Upper lobe of right lung (tissue), 1 donor: ENCODE measurements at places on chromosomes 1 and 21.

DNA sequence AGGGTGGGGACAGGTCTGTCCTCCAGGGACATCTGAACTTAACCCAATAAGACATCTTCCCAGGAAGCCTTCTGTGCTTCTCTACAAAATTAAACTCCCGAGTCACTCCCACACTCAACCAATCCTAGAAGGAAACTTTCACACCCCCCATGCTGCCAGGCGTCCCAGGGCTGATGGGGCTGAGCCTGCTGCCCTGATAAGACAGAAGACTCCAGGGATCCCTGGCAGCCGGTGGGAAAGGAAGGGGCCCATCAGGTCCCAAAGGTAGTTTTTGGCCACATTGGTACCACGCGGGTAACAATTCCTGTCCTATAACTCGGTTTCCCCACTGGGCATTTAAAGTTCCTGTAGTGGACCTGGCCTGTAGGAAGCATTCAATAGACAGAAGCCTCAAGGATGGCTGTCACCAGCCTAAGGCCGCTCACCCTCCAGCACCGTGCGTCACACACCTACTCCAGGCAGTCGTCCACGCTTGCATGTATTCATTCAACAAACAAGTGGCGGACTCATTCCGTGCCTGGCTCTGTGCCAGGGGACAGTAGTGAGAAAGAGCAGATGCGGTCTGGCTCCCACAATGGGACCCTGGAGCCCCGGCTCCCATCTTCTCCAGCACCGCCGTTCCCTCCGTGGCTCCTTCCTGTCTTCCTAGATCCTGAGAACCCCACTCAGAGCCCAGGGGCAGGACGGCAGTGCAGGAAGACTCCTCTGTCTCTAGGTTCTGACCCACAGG, 465.2 kb downstream of the NPHP4 start:
- peaks cover 8% of the 10 kb centered on the region for H3K27me3 ChIP-seq
- H3K4me1 ChIP-seq, result no peaks in the 10 kb centered on the region
- H3K4me3 ChIP-seq, result no peak overlapping the region
- DNase-seq, result no peak
- H3K36me3 ChIP-seq, result no peaks in the 10 kb centered on the region

DNA sequence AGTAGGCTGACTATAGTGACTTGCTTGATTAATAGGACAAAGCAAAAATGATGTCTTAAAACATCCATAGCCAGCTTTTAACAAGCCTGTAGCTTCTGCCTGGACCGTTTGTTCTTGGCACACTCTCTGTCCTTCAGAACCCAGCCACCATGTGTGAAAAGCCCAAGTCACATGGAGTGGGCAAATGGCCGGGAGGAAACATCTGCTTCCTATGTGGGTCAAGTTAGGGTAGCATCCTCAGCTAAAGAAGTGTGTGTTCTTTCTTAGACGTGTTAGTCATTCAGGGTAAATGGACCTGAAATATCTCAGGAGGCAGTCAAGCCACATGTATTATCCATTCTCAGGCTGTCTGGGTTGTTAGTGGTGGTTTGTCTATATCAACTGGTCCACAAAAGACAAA, 23.4 kb downstream of the RD3 start:
- no peak overlapping the region for H3K4me3 ChIP-seq
- peaks cover 9% of the 10 kb centered on the region for H3K4me1 ChIP-seq
- H3K36me3 ChIP-seq, result no peaks in the 10 kb centered on the region
- DNase-seq, result no peak
- H3K27ac ChIP-seq, result no peak overlapping the region

DNA sequence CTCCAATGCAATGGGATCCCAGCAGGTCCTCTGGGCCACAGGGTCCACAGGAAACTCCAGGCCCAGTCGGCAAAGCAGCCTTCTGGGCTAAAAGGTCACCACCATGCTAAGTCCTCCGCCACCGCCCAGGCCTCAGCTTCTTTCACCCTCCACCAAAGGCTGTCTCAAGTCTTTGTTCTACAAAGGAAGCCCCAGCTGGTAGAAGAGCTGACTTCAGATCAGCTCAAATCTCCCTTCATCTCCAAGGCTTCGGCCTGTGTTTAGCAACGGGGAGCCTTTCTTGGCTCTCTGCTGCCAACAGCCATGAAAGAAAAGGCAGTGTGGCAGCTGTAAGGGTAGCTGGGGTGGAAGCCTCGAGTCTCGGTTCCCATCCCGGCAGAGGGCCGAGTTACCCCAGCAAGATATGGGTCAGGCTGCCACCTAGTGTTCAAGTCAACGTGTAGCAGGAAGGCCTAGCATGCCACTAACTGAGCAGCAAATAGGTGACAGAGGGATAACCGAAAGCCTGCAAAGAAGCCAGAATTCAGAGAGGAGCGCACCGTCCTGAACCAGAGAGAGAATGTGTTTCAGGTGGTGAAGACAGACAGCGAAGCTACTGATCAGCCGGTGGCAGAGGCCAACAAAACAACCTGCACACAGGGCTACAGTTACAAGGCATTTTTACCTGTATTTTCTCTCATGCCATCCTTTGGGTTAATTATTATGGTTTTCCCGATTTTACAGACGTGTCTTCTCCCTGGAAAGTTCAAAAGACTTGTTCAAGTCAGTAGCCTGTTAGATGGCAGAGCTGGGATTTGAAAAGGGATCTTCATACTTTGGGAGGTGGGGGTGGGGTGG, 26.8 kb upstream of the CRNN start:
- no peaks in the 10 kb centered on the region for H3K36me3 ChIP-seq
- DNase-seq, result peak; percentile 75
- H3K27me3 ChIP-seq, result peaks cover 10% of the 10 kb centered on the region
- H3K4me1 ChIP-seq, result no peaks in the 10 kb centered on the region

DNA sequence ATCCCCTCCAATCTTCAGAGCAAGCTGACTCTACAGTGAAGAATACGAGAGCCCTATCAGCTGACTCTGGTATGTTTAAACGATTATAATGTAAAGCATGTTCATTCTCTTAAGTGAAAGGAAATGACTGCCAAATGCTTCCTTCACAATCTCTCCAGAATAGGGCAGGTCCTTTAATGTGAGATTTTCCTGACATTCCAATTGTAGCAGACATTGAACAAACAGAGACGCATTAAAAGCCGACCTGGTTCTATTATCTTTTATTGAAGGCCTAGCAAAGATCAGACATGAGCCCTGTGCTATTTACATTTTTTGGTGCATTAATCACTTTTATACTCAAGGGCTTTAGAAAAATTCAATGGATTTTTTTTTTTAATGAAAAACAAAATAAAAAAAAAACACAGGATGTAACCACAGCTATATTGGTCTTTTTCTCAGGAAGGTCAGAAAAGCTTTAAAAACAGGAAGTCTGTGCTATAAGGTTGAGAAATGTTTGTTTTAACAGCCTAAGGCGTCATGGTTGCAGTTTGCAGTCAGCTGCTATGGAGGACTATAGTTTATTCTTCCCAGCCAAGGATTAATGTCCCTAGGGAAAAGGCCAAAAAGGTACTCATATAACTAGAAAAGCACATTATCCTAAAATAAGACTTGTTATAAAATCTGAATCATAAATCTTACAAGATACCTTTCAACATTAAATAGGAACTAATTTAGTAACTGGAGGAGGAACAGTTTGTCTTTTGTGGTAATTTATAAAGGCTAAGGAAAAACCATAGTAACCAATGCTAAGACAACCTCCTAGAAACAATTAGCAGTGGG, 104.8 kb downstream of the RERE start:
- no peaks in the 10 kb centered on the region for H3K27me3 ChIP-seq
- DNase-seq, result no peak
- H3K36me3 ChIP-seq, result no peaks in the 10 kb centered on the region
- peaks cover 41% of the 10 kb centered on the region for H3K4me1 ChIP-seq
- H3K27ac ChIP-seq, result peak overlapping the region; percentile 73
- peak overlapping the region; percentile 18 for H3K4me3 ChIP-seq

GRCh38 chr1:41795205-41795762, 123.4 kb downstream of the HIVEP3 start:
- no peaks in the 10 kb centered on the region for H3K27me3 ChIP-seq
- peaks cover 11% of the 10 kb centered on the region for H3K4me1 ChIP-seq
- H3K4me3 ChIP-seq, result no peak overlapping the region
- no peak overlapping the region for H3K27ac ChIP-seq

- no peaks in the 10 kb centered on the region for H3K27me3 ChIP-seq
- H3K4me1 ChIP-seq, result no peaks in the 10 kb centered on the region
- H3K4me3 ChIP-seq, result no peak overlapping the region
- H3K27ac ChIP-seq, result no peak overlapping the region
Measured at GRCh38 chr1:242411901-242412300, 112.6 kb downstream of the PLD5 start.

DNA sequence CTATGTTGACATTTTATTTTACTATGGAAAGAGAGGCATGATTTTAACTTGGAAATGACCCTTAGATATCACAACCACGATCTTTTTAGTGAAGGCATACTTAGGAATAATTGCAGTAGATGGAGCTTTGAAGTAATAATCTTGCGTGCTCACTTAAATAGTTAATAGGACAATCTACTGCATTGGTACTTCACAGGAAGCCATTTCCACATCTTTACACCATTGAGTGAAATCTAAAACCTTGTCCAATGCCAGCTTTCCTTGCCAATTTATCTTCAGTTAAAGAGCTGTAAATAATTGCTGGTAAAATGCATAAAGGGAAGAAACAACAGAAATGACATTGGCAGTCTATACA, 586.3 kb downstream of the ADGRL2 start:
- H3K36me3 ChIP-seq, result no peaks in the 10 kb centered on the region
- H3K27me3 ChIP-seq, result no peaks in the 10 kb centered on the region
- no peak overlapping the region for H3K27ac ChIP-seq
- H3K4me1 ChIP-seq, result no peaks in the 10 kb centered on the region
- DNase-seq, result no peak

- H3K4me1 ChIP-seq, result peaks cover 14% of the 10 kb centered on the region
- no peak overlapping the region for H3K4me3 ChIP-seq
- no peaks in the 10 kb centered on the region for H3K36me3 ChIP-seq
- DNase-seq, result no peak
- no peak overlapping the region for H3K27ac ChIP-seq
- H3K27me3 ChIP-seq, result no peaks in the 10 kb centered on the region
Measured at GRCh38 chr1:32746130-32746529, 43.6 kb upstream of the SYNC start.

- H3K4me3 ChIP-seq, result no peak overlapping the region
- no peaks in the 10 kb centered on the region for H3K36me3 ChIP-seq
- H3K27me3 ChIP-seq, result no peaks in the 10 kb centered on the region
Measured at GRCh38 chr1:165914136-165914798, 86.9 kb downstream of the UCK2 start.

DNA sequence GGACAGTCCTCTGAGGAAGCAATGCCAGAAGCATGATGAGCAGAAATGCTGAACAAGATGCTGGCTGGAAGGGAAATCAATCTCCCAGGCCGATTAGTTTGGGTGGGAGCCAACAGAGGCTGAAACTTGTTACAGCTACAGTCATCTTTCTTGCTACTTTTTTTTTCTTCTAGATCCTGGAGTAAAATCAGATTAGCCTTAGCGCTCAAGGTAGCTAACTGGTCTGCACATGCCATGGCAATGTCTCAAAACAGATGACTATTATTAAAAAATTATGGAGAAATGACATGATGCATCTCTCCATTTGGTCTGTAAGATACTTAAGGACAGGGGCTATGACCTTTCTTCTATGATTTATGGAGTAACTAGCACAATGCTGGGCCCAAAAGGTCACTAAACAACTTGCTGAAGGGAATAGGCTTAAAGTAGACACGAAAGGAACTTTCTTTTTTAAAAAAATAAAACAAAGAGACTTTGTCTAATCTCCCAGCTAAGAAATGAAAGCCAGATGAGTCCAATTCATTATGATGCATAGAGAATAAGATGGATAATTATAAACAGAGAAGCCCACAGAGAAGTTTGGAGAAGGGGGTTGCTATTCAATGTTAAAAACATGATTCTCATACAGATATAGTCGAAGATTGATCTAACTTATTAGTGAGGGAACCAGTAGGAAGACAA, 42.5 kb downstream of the UTP25 start:
- no peaks in the 10 kb centered on the region for H3K36me3 ChIP-seq
- H3K27me3 ChIP-seq, result peaks cover 11% of the 10 kb centered on the region
- no peak for DNase-seq

- no peaks in the 10 kb centered on the region for H3K27me3 ChIP-seq
- peaks cover 25% of the 10 kb centered on the region for H3K4me1 ChIP-seq
- peaks cover 7% of the 10 kb centered on the region for H3K36me3 ChIP-seq
- no peak overlapping the region for H3K27ac ChIP-seq
Measured at GRCh38 chr1:205805082-205805711, 7.8 kb downstream of the SLC41A1 start.

DNA sequence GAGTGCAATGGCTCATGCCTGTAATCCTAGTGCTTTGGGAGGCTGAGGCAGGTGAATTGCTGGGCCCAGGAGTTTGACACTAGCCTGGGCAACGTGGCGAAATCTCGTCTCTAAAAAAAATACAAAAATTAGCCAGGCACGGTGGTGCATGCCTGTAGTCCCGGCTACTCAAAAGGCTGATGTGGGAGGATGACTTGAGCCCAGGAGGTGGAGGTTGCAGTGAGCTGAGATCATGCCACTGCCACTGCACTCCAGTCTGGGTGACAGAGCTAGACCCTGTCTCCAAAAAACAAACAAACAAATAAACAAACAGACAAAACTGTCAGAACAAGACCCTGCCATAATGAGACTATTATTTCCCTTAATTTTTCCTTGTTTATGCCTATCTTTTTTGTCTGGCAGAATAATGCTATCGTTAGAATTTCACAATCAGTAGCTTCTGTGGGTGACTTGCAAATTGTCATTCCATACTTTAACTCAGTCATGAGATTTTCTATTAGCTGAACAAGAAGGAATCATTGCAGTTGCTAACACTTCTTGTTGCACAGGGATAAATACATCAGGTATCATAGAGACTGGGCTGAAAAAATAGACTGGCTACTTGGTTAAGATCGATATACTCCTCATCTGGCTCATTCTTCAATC, 7.5 kb upstream of the THEM4 start:
- no peaks in the 10 kb centered on the region for H3K4me1 ChIP-seq
- no peak overlapping the region for H3K4me3 ChIP-seq
- no peak for DNase-seq
- no peak overlapping the region for H3K27ac ChIP-seq

DNA sequence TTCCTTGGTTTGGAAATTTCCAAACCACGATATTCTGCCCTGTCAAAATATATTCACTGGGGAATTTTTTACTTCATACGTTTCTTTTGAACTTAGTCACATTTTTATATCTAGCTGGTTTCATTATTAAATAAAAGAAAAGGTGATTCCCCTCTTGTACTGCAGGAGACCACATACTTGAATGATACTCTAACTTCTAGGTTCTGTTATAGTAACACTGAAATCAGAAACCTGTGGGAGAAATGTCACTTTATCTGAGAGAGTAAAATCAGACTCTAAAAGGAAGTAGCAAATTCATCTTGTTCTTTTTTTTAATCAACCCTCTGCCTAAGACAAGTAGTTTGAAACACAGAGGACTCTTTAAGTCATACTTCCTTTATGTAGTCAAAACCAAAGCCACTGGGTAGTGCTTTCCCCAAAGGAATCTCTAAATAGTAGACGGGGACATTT, 34.4 kb downstream of the MRPL39 start:
- H3K36me3 ChIP-seq, result no peaks in the 10 kb centered on the region
- no peak overlapping the region for H3K4me3 ChIP-seq
- H3K27me3 ChIP-seq, result no peaks in the 10 kb centered on the region
- no peak for DNase-seq
- H3K4me1 ChIP-seq, result peaks cover 5% of the 10 kb centered on the region

DNA sequence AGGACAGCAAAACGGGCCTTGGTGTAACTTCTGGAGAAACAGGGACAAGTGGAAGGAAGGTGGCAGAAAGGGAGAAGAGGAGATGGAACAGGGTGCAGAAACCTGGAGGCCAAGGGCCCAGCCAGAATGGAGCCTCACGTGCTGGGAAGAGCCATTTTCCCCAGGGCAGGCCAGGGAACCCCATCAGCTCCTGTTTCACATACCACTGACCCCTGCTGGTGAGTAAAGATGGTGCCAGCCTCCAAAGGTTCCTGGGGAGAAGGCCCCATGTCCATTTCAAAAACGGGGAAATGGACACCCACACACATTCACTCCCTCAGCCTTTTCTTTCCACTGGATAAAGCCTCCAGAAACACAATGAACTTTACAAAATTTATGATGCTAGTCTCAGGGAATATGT, 57.6 kb upstream of the JUN start:
- no peak overlapping the region for H3K27ac ChIP-seq
- H3K4me1 ChIP-seq, result no peaks in the 10 kb centered on the region
- H3K27me3 ChIP-seq, result no peaks in the 10 kb centered on the region
- H3K4me3 ChIP-seq, result no peak overlapping the region
